ENCODE measurements at places on chromosomes 3 and 15.

- no peak for DNase-seq
These were observed 95.0 kb upstream of the NEDD4 start for GRCh38 chr15:56088389-56088788.

- DNase-seq = no peak
These were observed 1026.2 kb upstream of the NR2F2 start for GRCh38 chr15:95304151-95304946.

- DNase-seq = no peak
These were observed 84.4 kb downstream of the SLMAP start for GRCh38 chr3:57840473-57840872.

DNA sequence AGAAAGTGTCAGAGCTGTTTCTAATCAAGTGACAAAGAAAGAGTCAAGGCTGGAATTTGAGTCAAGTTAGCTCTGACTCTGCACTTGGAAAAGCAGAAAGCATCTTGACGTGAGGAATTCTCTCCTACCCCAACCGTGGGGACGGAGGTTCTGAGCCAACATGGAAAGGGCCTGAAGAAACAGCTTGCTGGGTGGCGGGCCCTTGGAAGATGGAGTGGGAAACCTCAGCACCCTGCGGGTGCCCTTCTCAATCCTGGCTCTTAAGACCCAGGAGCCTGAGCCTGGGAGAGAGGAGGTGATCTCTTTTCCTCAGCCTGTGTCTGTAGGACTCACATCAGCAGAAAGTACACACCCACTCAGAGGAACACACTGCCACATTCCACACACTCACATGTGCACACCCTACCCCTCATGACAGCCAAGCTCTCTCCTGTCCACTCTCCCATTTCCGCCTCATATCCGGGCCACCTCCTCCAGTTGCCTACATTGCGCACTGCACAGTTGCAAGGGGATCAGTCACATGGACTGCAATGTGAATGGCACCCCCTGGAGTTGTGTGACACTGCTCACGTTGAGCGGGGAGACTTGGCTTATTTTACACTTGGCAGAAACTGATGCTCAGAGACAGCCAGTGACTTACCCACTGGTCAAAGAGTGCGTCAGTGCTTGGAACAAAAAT is 101.5 kb upstream of the SLC6A6 start:
- no peak for DNase-seq

DNA sequence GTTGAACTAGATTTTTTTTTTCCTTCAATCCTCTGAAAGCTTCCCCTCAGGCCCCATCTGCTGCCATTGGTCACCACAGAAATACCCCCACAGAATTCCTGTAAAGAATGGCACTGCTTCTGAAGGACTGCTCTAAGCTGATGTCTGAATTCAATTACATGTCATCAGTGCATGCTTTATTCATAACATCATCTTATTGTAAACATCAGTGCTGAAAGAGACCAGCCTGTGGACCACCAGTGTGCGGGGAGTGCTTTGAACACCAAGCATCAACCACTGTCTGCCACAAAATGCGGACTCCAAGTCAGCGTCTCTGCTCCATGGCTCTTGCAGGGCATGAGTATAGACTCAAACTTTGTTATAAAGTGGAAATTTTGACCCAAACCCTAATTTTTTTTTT is 11.6 kb downstream of the PHLDB2 start:
- no peak for DNase-seq

DNA sequence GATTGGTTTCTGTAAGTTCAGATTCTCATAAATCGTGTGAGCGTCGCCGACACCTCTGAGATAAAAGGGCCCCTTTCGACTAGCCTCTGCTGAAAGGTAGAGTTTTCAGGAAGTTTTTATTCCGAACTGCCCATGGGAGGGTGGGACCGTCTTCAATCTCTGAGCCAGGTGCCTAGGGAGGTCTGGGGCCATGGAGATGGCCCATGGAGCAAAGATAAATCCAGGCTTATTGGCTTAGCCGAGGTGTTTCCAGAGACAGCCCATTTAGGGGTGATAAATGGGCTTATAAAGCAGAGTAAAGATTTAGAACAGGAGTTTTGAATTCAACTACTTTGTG is 442 bp downstream of the QTRT2 start:
- no peak for DNase-seq

DNA sequence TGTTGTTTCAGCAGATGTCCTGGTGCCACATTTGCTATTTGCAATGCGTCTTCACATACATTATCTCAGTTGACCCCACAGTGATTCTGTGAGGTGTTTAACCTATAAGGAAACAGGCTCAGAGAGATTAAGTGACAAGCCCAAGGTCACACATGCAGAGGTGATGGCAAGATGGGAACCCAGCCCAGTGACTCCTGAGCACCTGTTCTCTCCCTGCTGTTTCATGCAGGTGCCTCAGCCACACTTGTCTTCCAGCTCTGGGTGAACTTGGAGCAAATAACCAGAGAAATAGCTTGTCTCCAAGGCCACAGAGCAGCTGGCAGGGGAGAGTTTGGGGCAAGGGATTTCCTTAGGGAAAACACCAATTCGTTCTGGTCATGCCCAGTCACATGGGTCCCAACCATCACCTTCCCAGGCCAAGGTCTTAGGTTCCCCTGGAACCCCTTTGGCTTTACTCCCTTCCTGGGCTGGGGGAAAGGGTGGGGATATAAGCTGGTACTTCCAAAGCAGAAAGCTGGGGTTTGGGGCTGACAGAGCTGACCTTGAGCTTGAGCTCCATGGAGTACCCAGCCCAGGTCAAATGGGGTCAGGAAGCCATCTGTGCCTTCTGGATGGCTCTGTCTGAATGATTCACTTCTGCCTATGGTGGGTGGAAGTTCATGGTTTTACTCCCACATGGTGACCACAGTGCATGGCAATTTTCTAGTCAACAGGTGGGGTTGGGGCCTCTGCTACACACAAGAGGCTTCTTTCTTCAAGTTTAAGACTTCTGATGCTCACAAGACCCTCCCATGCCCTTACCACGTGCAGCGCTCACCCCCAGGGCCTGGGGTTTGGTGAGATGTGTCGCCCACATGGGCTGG is 22.4 kb downstream of the LIPC start:
- peak; percentile 45 for DNase-seq

DNA sequence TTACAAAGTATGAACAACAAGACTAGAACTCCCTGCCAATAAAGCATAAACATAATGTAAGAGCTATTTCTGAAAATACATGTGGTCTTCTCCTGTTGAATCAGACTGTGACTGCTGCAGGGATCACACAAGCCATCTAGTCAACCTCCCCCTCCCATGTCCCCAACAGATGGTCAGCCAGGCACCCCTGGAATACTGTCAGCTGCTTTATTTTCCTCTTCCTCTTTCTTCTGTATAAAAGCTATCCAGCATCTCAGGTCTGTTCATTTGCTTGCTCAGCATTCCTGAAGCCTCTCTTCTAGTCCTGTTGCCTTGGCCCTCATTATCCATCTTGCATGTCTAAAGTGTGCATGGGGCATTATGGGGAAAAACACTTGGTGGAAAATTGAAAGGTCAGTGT is 6.5 kb upstream of the MINDY4B start:
- DNase-seq = no peak

DNA sequence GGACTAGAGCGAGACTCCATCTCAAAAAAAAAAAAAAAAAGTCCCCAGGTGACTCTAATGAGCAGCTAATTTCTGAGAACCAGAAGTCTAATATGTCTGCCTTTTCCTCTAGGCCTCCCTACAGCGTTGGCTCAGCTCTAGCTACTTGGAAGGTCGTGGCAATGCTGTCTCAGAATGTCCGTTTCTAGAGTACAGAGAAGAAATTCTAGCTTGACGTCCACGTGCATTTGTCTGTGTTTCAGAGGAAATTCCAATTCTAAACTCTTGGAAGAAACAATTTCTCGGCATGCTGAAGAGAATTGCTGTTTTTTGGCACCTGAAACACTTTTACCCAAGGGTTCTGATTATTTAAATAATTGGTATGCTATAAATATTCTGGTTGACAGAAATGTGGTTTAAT is 78.8 kb downstream of the SOX2 start:
- DNase-seq = no peak

DNA sequence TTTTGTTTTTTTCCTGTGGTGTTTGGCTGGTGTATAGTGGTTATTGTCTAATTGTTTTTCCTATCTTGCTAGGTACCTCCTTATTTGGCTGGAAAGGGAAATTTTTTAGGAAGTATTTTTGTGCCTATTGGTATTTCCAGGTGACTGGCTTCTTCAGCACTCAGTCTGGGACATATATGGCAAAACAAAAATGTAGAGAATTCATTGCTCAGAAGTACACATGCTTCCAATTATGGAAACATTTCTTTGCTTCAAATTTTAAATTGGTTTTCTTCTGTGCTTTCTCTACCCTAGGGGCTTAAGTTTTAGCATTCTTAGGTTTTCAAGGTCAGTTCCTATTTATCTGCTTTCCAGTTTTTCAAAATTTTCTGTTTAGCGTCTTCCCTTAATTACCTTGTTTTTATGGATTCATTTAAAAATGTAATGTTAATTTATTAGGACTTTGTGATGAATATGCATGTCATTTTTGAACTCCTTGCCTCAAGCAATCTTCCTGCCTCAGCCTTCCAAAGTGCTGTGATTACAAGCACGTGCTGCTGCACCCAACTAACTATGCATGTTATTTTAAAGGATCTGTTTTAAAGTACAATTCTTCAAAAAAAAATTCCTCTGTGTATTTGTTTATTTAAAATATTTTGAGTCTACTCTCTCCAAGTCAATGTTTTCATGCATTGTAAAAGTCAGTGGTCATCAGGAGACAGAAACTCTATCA is 231.9 kb upstream of the DPPA4 start:
- no peak for DNase-seq

GRCh38 chr3:79729096-79729495 is 38.7 kb downstream of the ROBO1 start:
- no peak for DNase-seq

GRCh38 chr15:26806151-26806550 is 33.3 kb upstream of the GABRB3 start:
- no peak for DNase-seq

GRCh38 chr3:175413926-175414325 is 554.8 kb downstream of the NAALADL2 start:
- DNase-seq = no peak

DNA sequence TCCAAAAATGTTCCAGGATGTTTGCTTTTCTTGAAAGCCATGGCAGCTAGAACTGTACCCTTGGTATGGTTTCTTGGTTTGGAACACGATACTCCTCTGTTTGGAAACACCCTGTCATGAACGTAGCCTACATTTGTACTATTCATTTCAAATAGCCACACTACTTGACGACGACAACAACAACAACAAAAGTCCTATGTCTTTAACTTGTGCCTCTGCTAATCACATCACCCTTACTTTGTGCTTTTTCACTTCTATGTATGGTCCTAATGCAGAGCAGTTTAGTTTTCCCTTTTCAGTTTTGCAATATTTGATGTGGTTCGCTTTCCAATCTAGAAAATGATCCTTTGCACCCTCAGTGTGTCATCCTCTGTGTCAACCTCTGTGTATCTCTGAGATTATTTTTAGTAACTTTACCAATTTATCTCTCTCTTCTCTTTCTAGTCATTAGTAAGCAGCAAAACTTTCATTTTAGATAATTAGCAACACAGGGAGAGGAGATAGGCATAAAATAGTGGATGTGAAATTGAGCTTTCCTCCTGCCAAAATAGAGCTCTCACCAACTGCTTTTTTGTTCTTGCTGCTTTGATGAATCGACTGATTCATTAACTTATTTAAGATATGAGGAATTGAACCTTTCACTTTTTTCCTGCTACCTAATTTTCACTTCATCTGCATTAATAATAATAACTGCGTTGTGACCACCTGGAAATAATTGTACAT is 44.1 kb upstream of the TP63 start:
- DNase-seq = no peak

DNA sequence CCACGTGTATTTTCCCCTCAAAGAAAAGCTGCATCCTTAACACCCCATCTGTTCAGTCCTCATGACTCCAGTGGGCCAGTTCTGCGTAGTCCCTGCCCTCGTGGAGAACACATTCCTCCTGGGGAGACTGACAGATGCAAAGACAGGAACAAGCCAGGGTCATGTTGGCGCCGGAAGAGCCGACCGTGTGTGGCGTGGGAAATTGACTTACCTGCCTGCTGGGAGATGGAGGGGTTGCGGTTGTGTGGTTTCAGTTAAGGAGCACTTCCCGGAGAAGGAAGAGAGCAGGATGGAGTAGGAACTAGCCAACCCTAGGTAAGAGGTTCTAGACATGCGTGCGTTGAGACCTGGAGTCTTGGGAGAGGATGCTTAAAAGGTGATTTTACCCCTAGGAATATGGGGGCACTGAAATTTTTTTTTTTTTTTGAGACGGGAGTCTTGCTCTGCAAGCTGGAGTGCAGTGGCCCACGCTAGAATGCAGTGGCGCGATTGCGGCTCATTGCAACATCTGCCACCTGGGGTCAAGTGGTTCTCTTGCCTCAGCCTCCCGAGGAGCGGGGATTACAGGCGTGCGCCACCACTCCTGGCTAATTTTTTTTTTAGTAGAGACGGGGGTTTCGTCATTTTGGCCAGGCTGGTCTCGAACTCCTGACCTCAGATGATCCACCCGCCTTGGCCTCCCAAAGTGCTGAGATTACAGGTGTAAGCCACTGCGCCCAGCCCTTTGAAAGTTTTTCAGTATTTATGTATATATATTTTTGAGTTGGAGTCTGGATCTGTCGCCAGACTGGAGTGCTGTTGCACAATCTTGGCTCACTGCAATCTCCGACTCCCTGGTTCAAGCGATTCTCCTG is 1.4 kb downstream of the VHL start:
- DNase-seq = peak; percentile 6

DNA sequence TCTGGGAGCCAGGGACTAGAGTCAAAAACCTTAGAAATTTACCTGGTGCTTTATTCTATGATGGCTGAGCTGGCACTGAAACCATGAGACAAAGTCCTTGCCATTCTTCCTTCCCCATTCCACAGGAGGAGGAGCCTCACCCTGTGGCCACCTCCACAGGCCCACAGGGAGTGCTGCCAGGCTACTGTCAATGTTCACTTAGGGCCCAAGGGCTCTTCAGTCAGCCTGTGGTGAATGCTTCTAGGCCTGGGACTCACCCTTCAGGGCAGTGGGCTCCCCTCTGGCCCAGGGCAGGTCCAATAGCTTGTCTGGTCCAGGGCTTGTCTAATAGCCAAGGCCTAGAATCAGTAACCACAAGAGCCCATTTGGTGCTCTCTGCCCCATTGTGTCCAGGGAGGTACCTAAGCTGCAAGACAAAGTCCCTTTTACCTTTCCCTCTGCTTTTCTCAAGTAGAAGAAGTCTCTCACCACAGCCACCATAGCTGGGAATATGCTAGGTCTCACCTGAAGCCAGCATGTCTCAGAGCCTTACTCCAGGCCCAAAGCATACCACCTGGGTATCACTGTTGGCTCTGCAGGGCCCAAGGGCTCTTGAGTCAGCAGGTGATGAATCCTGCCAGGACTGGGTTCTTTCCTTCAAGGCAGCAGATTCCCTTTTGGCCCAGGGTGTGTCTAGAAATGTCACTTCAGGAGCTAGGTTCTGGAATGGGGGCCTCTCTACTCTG is 61.8 kb upstream of the CHRNB4 start:
- no peak for DNase-seq
